ENCODE measurements at places on chromosomes 2 and 18.

DNA sequence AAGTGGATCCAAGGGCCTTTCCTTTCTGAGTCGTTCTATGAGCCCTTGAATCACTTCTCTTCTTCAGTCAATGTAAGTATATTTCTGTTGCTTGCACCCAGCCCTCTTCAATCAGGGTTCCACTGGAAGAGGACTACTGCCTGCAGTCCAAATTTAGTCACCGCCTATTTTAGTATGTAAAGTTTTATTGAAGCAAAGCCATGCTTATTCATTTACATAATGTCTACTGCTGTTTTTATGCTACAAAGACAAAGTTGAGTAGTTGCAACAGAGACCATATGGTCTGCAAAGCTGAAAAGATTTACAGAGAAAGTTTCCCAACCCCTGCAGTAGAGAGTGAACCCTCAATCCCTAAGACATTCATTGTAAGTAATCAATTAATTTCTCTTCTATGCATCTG, 332.5 kb upstream of the TNP1 start:
- no peak for DNase-seq

GRCh38 chr2:100744589-100744988, 75.3 kb upstream of the NPAS2 start:
- DNase-seq = no peak

GRCh38 chr2:206657087-206657486, 14.8 kb downstream of the FAM237A start:
- DNase-seq = no peak

DNA sequence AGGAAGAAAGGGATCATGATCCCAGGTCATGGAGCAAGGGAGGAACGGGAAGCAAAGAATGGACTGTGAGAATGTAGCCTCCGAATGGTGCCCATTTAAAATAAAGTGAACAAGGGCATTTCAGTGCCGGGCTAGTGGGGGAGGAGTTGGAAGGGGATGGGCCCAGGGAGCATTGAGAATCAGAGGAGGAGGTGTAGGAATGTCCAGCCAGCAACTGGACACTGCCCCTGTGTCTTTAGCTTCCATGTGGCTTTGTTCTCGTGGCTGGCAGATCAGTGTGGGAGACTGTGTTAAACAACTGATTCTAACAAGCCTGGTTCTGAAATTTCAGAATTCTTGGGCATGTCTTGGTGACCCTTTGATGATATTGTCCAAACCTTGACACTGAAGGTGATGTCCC, 1.4 kb upstream of the RNF103 start:
- DNase-seq = no peak

DNA sequence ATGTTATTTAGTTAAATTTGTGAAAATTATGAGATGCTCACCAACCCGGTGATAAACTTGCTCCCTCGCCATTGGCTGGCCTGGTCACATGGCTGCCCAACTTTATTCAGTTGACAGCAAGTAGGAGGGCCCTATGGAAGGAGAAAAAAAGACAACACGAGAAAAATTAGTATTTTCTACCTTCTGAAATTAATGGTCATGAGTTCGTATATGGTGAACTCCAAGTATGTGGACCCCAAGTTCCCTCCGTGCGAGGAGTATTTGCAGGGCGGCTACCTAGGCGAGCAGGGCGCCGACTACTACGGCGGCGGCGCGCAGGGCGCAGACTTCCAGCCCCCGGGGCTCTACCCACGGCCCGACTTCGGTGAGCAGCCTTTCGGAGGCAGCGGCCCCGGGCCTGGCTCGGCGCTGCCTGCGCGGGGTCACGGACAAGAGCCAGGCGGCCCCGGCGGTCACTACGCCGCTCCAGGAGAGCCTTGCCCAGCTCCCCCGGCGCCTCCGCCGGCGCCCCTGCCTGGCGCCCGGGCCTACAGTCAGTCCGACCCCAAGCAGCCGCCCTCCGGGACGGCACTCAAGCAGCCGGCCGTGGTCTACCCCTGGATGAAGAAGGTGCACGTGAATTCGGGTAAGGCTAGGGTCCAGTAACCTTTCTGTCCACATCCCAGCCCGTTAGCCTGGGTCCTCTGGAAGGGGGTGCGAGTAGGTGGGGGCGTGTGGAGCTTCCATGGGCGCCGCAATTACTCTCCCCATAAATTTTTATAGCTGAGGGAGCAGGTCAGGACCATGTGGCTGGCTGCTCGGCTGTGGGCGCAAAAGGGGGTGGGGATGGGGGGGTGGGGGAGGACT, at the start of gene HOXD4:
TSS of gene HOXD4 (plus strand) at position 109 of the 846 bp plus-strand sequence. CDS start at position 193, 84 bp downstream.
- DNase-seq = no peak

GRCh38 chr2:72963423-72964145, 46.3 kb downstream of the EMX1 start:
- DNase-seq = no peak

GRCh38 chr18:65380986-65381385, 369.8 kb upstream of the CDH7 start:
- DNase-seq = no peak

- no peak for DNase-seq
Measured at GRCh38 chr2:25419678-25420242, 78.0 kb upstream of the DNMT3A start.

- DNase-seq = no peak
Measured at GRCh38 chr2:73981081-73982001, 3.4 kb upstream of the TET3 start.

GRCh38 chr2:21781962-21782361, 658.2 kb downstream of the TDRD15 start:
- no peak for DNase-seq

GRCh38 chr2:222136106-222136630, 162.6 kb downstream of the PAX3 start:
- DNase-seq = no peak

DNA sequence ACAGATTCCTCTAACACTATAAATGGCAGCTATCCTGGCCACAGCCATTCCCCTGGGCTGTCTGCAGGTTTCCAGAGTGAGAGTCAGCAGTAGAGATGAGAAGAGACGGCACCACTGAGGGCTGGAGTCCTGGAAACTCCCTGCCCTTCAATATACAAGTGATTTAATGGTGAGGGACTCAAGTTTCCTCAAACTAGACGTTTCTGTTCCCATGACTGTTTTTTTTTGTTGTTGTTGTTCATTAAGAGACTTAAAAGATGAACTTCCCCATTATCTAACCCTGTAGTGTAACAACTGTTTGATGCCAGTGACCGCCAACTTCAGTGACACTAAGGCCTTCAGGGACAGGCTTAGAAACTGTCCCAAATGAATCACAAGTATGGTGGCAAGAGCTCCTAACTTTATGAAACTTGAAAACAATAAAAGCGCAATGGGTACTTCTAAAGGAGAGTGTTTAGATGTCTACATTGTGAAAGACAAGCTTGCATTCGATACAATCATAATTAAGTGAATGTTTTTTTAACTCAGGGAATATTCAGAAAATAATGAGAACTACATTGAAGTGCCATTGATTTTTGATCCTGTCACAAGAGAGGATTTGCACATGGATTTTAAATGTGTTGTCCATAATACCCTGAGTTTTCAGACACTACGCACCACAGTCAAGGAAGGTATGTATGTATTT, 34.0 kb downstream of the IL1R2 start:
- no peak for DNase-seq

- DNase-seq = no peak
Measured at GRCh38 chr18:65725251-65726050, 25.4 kb upstream of the CDH7 start.

- no peak for DNase-seq
Measured at GRCh38 chr2:99377879-99378278, 40.7 kb downstream of the EIF5B start.

DNA sequence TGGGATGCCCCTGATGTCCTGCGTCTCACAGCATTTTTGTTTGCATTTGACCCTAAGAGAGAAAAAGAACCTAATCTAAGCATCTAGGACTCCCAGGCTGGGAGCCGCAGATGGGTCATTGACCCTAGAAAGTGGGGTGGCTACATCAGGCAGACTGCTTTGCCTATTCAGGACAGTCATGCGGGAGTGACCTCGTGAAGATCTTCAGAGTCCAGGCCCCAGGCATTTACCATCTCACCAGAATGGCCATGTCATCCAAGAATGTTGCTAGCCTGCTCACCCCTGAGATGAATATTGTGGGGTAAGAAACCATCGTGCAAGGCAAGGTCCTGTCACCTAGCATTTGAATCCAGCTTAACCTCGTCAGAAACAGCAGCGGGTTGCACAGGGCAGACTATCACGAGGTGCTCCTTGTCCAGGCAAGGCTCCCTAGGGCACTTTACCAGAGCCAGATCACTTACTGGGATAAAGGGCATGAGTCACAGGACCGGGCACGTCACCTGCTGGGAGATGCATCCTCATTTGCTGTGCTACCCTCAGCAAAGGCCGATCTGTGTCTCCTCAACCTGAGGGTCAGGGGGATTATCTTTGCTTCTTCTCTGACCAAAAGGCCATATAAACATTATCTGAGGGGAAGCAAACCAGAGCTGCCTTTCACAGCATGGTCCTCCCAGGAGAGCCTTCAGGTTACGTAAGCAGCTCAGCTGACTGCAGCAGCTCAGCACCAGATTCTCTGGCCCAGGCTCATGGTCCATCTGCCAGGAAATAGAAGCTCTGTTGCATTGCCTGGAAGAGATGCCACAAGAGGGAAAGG, 162.3 kb downstream of the ACKR3 start:
- no peak for DNase-seq

DNA sequence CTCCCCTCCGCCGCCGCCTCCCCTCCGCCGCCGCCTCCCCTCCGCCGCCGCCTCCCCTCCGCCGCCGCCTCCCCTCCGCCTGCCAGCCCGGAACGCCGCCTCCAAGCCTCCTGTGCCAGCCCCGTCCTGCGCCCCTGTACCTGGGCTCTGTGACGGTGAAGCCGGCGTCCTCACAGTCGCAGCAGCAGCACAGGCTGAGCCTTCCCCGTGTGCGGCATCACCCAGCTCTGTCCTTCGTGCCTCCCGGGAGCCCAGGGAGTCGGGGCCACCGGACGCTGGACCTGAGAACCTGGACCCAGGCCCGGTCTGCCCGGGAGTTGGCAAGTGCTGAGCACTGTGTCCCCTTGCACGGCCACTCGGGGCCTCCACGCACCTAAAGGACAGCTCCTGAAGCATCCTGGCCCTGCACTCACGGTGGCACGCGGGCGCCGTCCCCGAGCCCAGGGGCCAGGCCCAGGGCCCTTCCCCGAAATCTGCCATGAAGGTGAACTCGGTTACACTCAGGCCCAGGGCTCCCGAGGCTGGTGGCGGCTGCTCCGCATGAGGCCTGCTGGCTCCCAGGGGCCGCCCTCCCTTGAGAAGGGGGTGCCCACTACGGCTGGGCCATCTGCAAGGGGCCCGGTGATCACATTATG, 32.9 kb downstream of the RTP5 start:
- no peak for DNase-seq

GRCh38 chr2:215429424-215429823, 6.4 kb downstream of the FN1 start:
- no peak for DNase-seq

DNA sequence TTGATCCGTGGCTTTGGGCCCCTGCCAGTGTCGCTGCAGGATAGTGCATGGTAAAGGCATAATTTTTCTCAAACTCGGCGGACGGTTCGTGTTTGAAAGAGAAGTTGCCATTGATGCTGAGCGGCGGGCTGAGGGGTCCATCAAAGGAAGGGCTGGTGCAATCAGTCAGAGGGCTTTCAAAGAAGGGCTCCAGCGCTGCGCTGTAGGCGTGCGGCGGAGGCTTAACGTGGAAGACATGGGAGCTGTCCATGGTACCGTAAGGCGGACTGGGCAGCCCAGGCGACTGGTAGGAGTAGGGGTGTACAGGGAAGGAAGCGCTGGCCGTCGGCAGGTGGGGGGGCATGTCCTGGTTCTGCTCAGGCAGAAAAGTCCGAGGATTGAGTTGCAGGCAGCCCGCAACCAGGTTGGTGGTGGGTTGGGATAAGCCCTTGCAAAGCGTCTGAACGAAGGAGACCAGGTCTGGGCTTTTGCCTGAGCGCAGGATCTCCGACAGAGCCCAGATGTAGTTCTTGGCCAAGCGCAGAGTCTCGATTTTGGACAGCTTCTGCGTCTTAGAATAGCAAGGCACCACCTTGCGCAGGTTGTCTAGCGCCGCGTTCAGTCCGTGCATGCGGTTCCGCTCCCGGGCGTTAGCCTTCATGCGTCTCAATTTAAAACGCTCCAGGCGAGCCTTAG, 2.3 kb downstream of the NEUROD1 start:
- DNase-seq = peak; percentile 48

DNA sequence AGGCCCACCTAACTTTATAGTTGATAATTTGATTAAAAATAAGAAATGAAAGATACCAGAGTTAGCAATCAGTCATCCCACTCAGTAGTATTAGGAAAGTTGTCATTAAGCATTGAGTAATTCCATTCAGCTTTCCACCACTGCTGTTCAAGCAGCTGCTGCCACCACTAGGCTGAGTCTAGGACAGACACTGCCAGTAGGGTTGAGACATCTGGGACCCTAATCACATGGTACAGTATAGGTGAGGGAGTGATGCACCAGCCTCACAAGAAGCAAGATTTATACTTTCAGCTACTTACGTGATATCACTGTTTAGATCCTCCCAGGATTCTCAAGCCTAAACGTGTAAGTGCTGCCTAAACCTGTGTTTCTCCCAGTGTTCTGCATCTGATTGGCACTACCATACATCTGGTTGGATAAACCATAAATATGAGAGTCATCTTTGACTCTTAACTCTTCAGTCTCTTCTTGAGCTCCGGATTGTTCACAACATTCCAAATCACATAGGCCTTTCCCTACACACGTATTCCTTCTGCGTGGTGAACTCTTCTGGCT, 3.2 kb downstream of the UBXN4 start:
- peak; percentile 40 for DNase-seq

GRCh38 chr2:180778291-180778690, 202.1 kb upstream of the UBE2E3 start:
- no peak for DNase-seq

DNA sequence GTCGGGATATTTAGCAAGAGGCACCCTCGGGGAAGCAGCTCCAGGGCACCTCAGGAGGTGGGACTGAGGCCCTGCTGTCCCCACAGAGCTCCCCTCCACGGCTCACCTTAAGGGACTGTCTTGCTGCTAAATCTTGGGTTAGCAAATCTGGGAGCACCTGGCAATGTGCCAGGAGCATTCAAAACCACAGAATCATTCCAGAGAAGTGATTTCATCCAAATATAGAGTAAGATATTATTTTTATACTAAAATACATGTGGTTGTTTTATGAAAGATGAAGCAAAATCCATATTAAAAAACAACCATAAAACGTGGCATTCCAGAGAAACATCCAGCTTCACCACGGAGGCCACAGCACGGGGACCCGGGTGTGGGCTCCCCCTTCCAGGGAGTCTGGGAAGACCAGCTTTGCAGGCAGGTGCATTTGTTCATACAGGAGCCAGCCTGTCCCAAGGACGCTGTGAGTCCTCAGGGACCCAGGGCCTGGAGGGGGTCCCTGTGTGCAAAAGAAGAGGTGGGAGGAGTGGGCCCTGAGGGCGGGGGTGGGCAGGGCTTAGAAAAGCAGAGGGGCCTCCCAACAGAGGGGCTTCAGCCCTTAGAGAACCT, 16.3 kb downstream of the HS1BP3 start:
- no peak for DNase-seq

- DNase-seq = peak; percentile 38
Measured at GRCh38 chr2:119659601-119660342, 19.2 kb upstream of the TMEM177 start.

Measured in CD4-positive, alpha-beta T cell treated with Interleukin-12 subunit alpha and Interleukin-12 subunit beta, for 1 hour (primary cell).